Lung (tissue), 17 donors: ENCODE measurements at places on chromosomes 16 and 17.
A peak's percentile ranks its signal among the peaks of the same experiment; 100 is the strongest.

- no peak for DNase-seq
These were observed 27.1 kb downstream of the PMP22 start for GRCh38 chr17:15238057-15238456.

DNA sequence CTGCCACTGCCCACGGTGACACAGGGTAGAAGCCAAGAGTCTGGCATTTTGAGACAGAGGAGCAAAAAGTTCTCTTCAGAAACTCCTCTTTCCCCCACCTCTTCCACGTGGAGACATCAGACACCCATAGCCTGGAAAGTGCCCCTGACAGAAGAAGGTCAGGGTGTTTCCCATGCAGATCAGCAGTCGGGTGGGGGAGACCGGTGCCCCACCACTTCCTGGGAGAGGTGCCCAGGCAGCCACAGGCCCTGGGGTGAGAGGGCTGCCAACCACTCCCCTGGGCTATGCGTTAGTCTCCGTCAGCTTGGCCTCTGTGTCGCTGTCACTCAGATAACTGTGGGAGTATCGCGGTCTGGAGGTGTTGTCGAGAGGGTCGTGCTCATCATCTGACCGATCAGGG lies 31.5 kb downstream of the PIPOX start:
- DNase-seq: no peak

GRCh38 chr17:2862197-2862596 lies 66.0 kb downstream of the RAP1GAP2 start:
- no peak for DNase-seq

DNA sequence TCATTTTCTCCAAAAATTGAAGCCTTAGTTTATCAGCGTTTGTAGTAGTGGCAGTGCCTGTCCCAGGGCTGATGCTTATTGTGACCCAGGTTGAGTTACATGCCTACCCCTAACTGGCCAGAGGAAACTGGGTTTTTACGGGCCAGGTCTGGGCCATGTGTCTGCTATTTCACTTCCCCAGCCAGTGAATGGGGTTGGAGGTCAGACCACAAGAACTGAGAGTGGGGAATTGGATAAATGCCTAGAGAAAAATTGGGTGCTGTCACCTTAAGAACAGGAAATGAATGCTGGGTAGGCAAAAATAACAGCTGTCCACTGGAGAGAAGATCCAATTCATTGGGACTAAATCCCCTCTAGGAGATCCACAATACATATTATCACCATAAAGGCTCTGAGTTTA lies 5.2 kb downstream of the ADPRM start:
- no peak for DNase-seq

- DNase-seq: no peak
These were observed 217.6 kb upstream of the CA10 start for GRCh38 chr17:52376137-52376536.

DNA sequence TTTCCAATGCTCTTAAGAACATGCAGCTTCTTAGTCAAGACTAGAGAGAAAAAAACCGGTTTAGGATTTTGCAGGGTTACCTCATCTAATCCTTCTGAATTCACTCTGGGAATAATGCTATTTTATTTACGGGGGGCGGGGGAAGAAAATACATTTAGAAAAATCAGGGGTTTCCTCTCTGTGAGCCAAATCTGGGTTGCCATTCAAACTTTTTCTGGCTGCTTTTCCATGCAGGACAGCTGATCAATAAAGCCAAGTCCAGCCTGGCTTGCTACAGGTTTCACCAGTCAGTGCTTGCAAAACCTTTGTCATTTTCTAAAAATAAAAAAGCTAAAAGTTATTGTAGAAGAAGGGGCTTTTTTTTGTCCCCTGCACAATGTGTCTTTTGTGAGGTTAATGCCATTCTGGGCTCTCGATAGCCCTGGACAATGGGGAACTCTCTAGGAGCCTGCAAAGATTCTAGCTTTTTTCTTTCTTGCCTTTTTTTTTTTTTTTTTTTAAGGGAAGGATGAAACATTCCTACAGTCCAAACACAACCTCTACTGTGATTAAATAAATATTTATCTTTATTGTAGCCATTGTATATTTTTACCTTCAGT lies 13.1 kb upstream of the ZFHX3 start:
- DNase-seq: peak; percentile 59

- DNase-seq: no peak
These were observed 3.2 kb downstream of the SLC22A31 start for GRCh38 chr16:89197033-89197632.

DNA sequence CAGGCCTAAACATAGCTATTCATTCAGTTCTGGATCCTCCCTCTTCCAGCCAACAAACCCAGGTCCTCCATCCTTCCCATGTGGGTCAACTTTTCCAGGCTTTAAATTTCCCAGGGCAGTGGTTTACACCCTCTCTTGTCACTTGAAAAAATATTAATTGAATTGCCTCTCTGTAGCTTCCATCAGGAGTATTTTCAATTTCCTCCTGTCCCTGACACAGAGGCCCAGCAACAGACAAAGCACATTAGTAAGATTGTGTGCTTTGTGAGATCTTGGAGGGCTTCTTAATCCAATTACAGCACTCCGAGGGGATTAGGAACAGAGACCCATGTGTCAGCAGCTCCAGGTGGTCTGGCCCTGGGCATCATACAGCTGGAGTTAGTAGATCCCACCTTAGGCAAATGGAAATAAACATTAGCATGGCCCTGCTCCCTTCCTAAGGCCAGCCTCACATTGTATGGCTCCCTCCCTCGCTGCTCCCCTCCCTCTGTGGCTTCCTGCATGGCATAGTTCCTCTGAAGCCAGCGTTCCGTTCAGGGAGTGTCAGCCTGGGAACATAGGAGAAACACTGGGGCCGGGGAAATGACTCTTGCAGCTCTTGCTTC lies 132.7 kb upstream of the HSBP1 start:
- DNase-seq: no peak

- no peak for DNase-seq
These were observed 24.3 kb upstream of the MLKL start for GRCh38 chr16:74724820-74725549.

GRCh38 chr17:37651849-37652248 lies 8.6 kb upstream of the DDX52 start:
- DNase-seq: no peak
